Fibroblast of gingiva (primary cell): ENCODE measurements at places on chromosomes 1 and 21.

- DNase-seq = no peak
Observed at GRCh38 chr1:19079541-19080472, 123.3 kb upstream of the IFFO2 start.

- DNase-seq = no peak
Observed at GRCh38 chr1:104163912-104164476, 414.3 kb downstream of the AMY1C start.

GRCh38 chr1:116578581-116578980, 7.8 kb upstream of the CD58 start:
- no peak for DNase-seq

DNA sequence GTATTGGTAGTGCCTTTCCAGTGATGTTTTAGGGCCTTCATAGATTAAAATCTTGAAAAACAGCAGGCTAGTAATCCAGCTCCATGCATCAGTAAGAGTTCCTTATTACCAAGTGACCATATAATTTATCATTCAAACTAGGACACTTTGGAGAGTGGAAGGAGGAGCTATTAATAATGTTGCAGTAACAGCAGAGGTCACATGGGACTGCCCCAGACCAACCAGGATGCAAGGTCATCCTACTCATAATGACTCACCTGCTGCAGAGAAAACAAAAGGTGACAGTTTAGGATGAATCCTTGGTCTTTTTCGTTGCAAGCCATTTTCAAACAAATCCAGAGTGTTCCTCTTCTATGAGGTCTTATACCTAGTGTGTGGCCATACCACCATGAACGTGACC, 187.4 kb downstream of the NUF2 start:
- no peak for DNase-seq

DNA sequence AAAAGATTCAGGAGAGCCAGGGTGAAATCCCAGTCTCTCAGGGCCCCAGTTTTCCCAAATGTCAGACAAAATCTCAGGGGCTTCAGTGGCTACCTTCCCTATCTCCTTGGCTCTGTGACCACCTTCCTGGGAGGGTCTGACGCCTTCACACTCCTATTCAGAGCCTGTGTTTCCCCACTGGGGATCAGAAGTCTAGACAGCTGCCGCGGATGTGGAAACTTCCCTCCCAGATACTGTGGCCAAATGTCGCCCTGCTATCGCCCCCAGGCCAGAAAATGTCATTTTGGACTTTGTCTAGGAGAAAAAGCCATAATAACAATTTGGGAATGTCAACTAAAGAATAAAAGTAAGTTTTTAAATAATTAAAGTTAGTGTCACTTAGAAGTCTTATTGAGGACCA, 15.9 kb downstream of the A3GALT2 start:
- no peak for DNase-seq

GRCh38 chr1:86765073-86765472, 60.7 kb downstream of the SH3GLB1 start:
- no peak for DNase-seq

DNA sequence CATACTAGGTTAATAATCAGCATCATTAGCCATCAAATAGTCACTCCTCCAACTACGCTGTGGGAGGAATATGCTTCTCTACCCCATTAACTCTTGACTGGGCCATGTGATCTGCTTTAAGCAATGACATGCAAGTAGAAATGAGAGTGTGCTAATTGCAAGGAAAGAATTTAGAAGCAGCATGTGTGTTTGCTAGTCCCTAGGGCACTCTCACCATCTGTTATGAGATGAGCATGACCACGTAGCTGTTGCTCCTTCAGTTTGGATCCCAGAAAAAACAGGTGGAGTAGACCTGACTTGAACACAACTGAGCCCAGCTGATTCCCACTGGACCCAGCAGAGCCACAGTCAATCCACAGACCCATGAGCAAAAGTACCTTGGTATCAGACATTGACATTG, 19.7 kb upstream of the RGS7 start:
- DNase-seq = no peak

DNA sequence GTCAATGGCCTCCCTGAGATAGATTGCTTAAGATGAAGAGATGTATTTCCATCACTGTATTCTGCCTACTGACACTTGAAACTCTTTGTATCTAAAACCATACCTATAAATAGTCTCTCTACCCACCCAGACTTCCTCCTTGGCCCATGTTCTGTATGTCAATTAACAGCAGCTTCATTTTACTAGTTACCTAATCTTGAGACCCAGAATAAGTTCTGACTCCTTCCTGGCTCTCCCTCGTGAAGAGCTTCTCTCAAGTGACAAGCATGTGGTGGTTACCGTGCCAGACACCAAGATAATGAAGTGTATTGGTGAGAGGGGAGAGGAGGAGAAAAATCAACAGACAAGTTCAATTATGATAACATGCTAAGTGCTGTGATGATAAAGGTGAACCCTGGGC, 128.8 kb upstream of the RAVER2 start:
- no peak for DNase-seq

GRCh38 chr1:233671286-233671685, 57.4 kb downstream of the KCNK1 start:
- no peak for DNase-seq

DNA sequence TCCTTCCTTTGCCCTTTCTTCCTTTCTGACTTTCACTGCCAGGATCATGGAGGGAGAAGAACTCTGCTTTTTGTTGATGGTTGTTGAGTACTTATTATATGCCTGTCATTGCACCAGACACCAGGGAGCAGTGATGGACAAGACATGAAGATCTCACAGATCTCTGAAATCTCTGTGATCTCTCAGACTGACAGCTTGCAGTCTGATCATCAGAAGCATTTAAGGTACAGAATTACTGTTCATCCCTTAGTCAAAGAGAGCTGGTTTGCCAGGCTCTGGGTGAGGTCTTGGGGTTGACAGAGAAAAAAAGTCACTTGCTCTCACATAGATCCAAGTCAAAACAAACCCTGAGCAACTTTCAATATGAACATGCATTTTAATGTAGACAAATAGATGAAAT, 299.5 kb upstream of the FMN2 start:
- no peak for DNase-seq
